ENCODE measurements at places on chromosomes 16 and 17.

DNA sequence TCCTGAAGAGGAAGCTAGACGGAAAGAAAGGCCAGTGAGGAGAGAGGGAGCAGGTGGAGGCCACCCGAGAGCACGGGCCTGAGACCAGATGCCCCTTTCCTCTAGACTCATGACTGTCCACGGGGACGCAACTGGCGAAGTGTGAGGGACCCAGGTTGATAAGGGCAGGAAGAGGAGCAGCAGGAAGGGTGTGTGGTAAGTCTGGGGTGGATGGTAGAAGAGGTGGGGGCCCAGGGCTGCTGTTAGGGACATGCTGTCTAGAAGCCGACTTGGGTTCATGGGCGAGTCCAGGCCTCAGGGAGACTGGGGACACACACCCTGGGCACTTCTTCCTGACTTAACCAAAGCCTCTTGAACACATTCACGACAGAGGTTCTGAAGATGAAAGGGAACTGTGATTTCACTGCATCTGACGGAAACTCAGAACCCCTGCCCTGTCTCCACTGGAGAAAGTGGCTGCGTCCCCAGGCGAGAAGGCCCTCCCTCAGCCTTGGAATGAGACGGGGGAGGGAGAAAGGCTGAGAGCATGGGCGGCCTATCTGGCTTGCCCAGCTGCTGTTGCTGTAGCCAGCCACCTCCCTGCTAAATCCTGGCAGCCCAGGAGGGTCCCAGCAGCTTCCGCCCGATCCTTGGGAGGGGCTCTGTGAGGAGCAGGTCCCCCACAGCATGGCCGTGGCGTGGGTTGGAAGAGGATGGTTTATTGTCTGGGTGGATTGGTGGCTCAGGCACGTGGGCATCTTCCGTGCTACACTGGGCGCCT, 6.0 kb downstream of the HIC1 start:
- DNase-seq, result no peak

GRCh38 chr16:86575754-86576557, 2.4 kb upstream of the FOXL1 start:
- peak; percentile 92 for DNase-seq

DNA sequence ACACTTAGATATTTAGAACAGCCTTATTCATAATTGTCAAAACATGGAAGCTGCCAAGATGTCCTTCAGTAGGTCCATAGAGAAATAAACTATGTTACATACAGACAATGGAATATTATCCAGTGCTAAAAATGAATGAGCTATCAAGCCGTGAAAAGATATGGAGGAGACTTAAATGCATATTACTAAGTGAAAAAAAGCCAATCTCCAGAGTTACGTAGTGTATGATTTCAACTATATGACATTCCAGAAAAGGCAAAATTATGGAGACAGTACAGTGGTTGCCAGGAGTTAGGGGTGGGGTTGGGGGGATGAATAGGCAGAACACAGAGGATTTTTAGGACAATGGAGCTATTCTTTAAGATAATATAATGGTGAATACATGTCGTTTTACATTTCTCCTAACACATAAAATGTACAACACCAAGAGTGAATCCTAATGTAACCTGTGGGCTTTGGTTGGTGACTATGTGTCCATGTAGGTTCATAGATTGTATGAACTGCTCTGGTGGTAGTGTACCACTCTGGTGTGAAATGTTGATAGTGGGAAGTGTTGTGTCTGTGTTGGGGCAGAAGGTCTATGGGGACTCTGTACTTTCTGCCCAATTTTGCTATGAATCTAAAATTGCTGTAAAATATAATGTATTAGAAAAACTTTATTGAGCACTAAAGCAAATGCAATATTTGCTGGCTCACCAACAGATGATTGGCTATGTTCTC, 122.6 kb downstream of the USP22 start:
- no peak for DNase-seq

DNA sequence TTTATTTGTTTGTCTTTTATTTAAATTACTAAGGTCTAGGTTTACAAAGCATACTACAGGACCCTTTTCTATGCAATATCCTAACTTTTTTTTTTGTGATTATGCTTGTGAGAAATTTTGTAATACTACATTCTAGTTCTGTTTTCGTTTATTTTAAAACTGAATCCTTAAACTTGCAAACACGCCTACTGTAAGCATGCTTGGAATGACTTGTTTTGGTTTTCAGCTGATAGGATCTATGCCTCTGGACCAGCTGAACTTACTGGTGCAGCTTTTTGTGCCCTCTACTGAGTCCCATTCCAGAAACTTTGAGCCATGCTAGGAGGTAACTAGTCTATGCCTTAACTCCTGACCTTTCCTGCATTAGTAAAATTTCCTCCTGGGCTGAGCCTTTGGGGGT, 6.0 kb downstream of the PDP2 start:
- no peak for DNase-seq

DNA sequence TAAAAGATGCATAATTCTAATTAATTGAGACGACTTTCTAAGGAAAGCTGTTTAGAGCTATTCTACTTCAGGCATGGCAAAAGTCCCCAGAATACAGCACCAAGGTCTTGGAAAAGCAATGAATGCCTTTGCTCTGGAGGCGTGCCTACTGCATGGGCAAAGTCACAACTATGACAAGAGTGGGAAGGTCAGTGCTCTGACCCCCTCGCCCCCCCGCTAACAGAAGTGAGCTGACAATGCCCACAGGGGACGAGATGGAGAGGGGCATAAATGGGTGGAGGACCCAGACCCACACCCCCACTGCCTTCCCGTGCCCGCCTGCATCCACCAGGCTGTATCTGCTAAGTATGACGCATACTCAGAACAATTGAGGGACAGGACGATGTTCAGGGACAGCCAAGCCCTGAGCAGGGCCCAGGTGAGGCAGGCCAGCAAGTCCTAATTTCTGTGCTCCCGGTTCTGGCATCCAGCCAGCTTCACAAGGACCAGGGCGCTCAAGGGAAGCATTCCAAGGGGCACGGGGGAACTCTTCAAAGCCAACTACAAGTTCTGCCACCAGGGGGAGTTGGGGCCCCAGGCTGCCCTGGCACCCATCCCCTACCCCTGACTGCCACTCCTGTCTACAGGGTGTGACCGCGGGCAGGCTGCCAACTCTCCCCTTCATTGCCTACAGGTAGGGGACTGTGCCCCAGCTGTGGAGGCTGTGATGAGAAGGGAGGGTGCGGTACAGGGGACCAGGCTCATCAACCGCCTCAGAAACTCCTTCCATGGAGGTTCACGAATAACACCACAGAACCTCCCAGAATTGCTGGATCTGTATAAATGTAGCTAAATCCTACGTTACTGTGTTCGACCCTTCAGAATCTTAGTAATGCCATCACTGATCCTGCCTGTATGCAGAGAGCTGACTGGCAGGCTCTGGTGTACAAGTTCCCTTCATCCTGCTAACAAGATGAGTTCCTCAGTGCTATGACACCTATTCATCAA, 20.8 kb downstream of the NPRL3 start:
- DNase-seq, result peak; percentile 84

- DNase-seq, result peak; percentile 74
These were observed 9.5 kb downstream of the RNF213 start for GRCh38 chr17:80270104-80270503.

DNA sequence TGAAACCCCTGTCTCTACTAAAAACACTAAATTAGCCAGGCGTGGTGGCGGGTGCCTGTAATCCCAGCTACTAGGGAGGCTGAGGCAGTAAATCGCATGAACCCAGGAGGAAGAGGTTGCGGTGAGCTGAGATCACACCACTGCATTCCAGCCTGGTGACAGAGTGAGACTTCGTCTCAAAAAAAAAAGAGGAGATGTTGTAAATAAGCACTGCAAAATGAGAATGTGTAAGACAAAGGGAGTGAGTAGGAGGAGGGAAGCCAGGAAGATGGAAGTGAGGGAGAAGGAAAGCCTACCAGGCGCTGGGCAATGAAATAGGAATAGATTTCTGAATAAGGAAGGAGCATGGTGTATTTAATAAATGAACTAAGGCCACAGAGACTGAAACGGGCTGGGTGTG, 8.7 kb upstream of the PRPF8 start:
- DNase-seq, result no peak

- no peak for DNase-seq
These were observed 136.7 kb downstream of the SNX11 start for GRCh38 chr17:48244121-48244711.

DNA sequence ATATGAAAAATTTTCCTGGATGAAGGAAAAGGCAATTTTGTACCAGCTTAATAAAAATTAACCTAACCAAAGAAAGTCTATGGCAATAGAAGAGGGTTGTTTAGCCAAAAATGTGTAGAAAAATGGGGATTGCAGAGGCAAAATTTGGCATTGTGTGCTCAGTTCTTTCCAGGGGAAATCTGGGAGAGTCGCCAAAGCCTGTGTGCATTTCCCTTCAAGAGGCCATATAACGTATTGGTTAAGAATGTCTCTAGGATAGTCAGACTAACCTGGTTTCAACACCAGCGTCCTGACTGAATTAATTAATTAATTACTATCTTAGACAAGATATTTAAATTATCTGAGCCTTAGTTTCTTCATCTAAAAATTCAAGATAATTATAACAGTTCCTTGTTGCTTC, 44.8 kb upstream of the HLF start:
- DNase-seq, result no peak

DNA sequence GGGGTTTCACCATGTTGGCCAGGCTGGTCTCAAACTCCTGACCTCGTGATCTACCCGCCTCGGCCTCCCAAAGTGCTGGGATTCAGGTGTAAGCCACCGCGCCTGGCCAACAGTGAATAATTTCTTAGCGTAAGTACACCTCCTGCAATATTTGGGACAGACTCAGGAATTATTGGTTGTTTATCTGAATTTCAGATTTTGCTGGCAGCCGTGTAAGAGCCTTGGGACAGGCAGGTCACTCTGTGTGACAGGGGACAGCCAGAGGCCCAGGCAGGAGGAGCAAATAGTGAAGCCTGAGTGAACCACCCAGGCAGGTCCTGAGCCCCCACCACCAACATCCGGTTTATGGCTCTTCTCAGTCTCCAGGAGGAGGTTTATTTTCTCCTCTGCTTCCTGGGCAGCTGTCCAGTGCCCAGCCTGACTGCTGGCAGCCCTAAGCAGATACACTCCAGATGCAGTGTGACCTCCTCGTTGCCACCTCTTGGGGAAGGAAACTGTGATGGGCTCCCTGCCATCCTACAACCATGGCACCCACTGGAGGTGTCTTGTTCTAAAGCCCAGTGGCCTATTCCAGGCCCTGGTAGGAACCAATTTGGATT, 26.2 kb upstream of the ADORA2B start:
- DNase-seq, result peak; percentile 3

DNA sequence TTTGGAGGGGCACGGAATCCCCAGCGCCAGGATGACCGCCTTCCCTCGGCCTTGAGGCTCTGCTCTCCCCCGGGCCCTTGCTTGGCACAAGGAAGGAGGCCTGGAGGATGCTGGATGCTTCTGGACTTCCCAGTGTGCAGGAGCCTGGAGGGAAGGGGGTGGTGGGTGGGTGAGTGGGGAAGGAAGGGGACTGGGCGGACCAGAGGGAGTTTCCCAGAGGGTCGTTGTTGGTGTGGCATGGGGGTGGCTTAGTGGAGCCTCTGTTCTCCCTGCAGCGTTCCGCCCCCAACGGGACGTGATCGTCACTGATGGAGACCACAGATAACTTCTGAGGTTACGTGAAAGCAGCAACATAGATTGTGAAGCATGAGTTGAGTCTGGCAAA, 140.0 kb downstream of the IRF8 start:
- DNase-seq, result no peak

- no peak for DNase-seq
These were observed 133.6 kb downstream of the SNX11 start for GRCh38 chr17:48241131-48241591.

DNA sequence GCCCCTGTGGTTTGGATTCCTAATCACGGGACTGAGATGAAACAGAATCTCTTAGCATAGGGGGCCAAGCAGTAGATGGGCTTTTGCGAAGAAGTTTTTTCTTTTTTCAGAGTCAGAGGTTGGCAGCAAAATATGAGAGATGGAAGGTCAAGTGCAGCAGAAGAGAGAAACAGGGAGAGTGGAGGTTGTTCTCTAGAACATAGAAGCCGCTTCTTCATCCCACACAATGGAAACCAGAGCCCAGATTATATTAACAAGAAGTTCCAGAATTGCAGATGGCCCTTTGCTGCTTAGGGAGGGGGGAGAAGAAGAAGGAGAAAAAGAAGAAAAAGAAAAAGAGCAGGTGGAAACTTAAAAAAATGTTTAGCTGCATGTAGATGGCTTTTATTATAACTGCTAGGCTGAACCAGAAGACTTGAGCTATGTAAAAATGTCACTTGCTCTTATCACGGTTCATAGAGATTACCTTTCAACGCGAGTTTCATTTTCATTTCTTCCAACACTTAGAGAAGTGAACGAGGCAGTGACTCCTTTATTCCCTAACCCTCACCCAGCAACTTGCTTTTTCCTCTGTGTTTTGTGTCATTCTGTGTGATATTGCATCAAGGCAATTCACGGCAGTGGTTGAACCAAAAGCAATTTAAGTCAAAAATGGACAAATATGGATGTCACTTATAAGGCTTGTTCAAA, 737.5 kb downstream of the WWOX start:
- DNase-seq, result no peak

DNA sequence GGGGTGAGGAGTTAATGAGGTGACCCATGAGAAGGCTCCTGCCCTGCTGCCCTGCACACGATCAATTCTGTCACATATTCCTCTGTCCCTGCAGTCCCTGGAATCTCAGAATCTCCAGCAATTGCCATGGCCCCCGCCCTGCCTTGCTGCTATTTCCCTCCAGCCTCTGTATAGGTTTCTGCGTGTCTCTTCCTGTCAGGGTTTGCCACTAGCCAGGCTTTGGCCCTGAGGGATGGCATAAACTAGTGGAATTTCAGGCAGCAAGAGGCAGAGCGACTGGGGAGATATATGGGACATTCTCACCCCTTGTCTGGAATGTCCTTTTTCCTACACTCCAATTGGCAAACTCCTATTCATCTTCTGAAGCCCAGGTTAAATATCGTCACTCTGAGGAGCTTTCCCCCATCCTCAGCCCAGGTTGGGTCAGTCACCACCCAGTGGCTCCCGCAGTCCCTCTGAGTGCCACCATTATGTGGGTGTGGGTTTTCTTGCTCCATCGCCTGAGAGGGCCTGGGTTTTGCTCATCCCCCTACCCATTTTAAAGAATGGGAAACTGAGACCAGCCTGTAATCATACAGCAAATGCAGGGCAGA, 15.5 kb upstream of the NATD1 start:
- DNase-seq, result no peak

DNA sequence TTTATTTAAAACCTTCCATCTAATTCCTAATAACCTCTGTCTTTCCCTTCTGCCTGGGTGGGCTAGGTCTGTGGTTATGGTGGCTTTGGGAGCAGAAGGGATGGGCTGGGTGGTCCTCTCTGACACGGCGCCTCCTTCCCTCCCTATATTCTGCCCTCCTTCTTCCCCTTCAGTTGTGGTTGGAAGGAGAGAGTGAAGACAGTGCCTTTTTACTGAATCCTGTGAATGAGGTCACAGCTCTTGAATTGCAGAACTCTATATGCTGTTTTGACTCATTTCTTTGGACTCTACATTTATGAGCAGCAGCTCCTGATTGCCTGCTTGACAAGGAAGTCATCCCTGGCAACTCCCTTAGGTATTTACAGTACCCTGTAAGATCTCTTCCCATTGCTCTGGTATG, 256.0 kb upstream of the ELAC2 start:
- no peak for DNase-seq
